Ascending aorta (tissue), 2 donors: ENCODE measurements at places on chromosomes 6 and 20. TPM values are rescaled to one million over a fixed set of nuclear protein-coding genes. Genes with fewer than 3 reads are reported as not detected.

- peak overlapping the region; percentile 74 for H3K4me3 ChIP-seq
- no peak for DNase-seq
- H3K27me3 ChIP-seq, result no peaks in the 10 kb centered on the region
- no peaks in the 10 kb centered on the region for H3K36me3 ChIP-seq
- H3K4me1 ChIP-seq, result peaks cover 2% of the 10 kb centered on the region
Measured at GRCh38 chr20:21125072-21125848, 622 bp upstream of the KIZ start.

DNA sequence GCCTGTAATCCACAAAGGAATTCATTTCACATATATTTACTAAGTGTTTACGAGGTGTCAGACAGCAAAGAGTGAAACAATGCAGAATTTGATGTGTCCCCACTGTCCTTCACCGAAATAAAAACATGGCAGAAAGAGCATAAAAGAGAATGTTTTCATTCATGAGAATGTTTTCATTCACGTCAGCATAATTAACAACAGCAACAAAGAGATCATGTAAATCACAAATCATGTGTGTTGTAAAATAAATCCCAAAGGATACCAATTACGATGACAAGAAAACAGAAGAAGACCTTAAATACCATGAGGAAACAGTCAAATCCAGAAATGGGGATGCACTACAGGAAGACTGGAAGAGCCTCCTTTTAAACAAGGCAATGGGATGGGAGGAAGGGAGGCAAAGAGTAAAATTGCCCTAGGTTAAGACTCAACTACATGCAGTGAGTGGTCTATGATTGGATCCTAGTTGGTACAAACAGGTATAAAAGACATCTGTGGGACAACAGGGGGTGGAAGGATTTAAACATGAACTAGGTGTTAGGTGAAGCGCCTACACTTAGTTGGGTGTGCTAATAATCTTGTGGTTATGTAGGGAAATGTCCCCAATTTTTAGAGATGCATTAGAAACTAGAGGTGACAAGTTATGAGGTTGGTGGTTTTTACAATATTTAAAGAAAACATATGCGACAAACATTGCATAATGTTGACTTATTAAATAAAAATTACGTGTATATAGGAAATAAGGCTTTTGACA, 1.5 kb downstream of the ZSCAN31 start:
- H3K27me3 ChIP-seq, result no peaks in the 10 kb centered on the region
- H3K4me3 ChIP-seq, result peak overlapping the region; percentile 69
- no peaks in the 10 kb centered on the region for H3K4me1 ChIP-seq
- no peak for DNase-seq

GRCh38 chr6:87945966-87946365, 101.7 kb upstream of the SPACA1 start:
- H3K4me1 ChIP-seq, result peaks cover 3% of the 10 kb centered on the region
- H3K36me3 ChIP-seq, result no peaks in the 10 kb centered on the region
- DNase-seq, result no peak
- peak overlapping the region; percentile 80 for H3K27ac ChIP-seq

- no peak overlapping the region for H3K4me3 ChIP-seq
- no peak overlapping the region for H3K27ac ChIP-seq
- H3K4me1 ChIP-seq, result no peaks in the 10 kb centered on the region
- no peak for DNase-seq
Measured at GRCh38 chr20:63080811-63081210, 74.0 kb upstream of the BHLHE23 start.

TMEM170B gene
- 0.53 TPM for total RNA-seq

RREB1 gene
- 48.9 TPM for total RNA-seq

SLC22A2 gene
- not detected for total RNA-seq
